ENCODE measurements at places on chromosomes 1 and 21.

GRCh38 chr1:45846931-45847330 is 43.5 kb downstream of the MAST2 start:
- no peak for DNase-seq

DNA sequence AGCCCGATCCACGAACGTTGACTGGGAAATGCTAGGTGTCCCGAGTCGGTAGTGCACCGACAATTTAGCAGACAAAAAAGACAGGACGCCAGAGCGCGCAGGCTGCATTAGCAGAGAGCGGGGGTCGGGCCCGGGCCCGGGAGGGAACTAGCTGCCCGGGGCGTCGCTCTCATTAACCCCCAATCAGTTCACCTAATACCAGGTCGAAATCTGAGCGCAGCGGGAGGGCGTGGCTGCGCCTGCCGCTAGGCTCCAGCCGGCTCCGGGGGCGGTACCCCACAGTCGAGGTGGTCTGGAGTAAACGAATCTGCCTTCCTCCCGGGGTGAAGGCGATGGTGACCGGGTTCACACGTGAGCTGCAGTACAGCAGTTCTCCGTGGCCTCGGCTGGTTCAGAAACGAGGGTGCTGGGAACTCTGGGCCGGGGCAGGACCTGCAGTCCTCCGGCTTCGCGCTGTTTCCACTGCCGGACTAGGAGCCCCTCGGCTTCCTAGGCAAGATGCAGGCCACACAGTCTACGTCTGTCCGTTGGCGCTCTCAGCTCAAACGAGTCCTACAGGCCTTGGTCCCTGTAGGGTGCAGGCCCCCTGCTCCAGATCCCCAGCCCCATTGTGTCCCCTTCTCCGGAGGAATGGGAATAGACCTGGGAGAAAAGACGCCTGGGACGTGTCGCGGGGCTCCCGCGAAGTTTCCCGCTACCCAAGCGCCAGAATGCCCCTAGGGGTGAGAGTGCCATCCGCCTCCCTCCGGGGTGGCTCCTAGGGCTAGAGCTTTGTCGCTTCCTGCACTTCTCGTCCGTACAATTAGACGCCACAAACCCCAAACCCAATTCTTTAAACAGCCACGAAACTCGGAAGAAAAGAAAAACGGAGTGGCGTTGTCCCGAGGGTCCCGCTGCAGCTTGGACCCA is 2.0 kb downstream of the GFI1 start:
- no peak for DNase-seq

GRCh38 chr1:11198851-11199594 is 9.9 kb downstream of the ANGPTL7 start:
- no peak for DNase-seq

- no peak for DNase-seq
Measured at GRCh38 chr1:202274611-202275010, 67.1 kb downstream of the UBE2T start.

DNA sequence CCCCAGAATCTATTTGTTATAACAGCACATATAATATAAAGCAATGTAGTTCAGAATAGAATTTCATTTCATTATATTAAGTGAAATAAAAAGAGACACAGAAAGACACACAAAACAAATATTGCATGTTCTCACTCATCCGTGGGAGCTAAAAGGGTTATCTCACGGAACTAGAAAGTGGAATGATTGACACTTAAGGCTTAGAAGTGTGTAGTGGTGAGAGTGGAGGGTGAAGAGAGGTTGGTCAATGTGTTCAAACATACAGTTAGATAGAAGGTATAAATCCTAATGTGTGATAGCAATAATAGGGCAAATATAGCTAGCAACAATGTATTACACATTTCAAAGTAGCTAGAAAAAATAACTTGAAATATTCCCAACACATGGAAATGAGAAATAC is 1001.7 kb upstream of the TMPRSS15 start:
- DNase-seq, result no peak

GRCh38 chr1:2412773-2413494 is 570 bp upstream of the PEX10 start:
- no peak for DNase-seq

DNA sequence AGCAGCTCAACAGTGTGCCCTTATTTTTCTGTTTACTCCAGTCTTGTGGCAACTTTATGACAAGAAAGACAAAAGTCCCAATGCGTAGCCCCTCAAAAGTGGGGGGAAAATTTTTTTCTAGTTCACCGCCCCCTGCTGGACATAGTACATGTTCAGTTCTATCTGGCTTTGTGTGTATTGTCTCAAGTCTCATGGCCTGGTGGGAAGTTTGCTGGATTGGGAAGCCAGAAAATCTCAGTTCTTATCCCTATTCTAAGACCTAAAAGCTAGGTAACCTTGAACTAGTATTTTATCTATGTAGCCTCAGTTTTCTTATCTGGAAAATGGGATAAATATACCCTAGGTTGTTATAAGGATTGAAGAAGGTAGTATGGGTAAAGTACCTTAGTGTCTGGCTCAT is 55.8 kb upstream of the LDLRAP1 start:
- no peak for DNase-seq

DNA sequence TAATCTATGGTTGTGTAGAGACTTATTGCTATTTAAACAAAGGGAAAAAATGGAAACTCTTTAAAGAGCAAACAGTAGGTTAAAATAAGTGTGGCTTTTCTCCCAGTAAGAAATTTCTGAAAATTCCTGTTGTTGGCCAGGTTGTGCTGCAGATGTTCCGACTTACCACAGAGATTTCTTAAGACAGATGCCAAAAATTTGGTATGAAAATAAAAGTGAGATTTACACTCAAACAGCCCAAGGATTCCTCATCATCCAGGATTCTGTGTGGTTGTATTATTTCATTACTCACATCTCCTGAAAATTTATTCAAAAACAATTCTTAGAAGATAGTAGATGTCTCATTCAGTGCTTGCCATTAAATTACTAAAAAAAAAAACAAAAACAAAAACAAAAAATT is 296.7 kb upstream of the PTBP2 start:
- no peak for DNase-seq

- no peak for DNase-seq
Measured at GRCh38 chr1:47664356-47664755, 226.5 kb downstream of the FOXD2 start.

GRCh38 chr1:30823969-30824735 is 66.6 kb upstream of the LAPTM5 start:
- DNase-seq, result peak; percentile 95

GRCh38 chr1:3586986-3587759 is 24.1 kb downstream of the MEGF6 start:
- no peak for DNase-seq

DNA sequence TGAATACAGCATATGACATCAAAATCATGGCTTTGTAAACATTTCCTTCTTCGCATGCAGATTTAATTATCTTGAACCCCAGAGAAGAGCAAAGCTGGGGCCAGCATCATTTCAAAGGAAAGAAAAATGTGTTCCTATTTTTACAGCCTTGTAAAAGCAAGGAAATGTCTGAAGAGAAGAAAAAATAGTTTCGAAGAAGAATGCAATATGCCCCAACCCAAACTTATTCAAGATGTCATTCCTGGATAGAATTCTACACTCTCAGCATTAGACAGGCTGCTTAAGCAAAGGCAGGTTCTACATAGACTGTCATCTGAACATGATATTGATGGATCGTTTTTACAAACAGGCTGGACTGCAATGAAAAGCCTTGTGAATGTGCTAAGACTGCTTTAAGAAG is 900.8 kb downstream of the TTLL7 start:
- no peak for DNase-seq

DNA sequence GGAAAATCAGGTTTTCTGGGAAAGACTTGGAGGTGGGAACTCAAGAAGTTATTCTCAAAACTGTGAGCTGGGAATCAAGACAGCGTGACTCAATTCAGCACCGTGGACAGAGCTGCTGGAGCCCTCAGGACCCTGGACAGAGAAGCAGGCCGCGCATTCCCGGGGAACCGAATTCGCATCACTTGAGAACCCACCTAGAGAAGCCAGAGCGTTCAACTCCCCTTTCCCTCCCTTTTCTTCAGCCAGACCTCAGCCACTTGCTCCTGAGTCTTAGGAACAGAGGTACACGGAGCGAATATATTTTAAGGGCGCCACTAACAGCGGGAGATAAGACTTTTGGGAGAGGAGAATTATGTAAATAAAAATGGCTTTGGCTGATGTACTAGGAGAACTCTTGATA is 2.0 kb upstream of the LIN28A start:
- DNase-seq, result peak; percentile 38

DNA sequence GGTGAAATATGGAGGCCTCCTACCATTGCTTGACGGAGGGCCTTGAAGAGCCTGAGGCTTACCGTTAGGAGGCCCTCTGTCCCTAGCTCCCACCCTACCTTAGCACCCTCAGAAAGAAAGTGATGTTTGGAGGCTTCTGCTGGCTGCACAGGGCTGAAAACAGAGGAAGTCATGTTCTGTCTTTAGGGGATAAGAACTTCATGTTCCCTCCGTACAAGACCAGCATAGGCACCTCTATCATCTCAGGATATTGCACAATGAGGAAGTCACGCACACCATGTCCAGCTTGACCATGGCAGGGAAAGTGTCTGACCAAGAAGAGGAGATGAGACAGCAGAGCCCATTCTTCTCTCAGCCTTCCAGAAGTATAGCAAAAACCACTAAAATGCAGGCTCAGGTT is 13.8 kb downstream of the ADORA3 start:
- DNase-seq, result no peak

DNA sequence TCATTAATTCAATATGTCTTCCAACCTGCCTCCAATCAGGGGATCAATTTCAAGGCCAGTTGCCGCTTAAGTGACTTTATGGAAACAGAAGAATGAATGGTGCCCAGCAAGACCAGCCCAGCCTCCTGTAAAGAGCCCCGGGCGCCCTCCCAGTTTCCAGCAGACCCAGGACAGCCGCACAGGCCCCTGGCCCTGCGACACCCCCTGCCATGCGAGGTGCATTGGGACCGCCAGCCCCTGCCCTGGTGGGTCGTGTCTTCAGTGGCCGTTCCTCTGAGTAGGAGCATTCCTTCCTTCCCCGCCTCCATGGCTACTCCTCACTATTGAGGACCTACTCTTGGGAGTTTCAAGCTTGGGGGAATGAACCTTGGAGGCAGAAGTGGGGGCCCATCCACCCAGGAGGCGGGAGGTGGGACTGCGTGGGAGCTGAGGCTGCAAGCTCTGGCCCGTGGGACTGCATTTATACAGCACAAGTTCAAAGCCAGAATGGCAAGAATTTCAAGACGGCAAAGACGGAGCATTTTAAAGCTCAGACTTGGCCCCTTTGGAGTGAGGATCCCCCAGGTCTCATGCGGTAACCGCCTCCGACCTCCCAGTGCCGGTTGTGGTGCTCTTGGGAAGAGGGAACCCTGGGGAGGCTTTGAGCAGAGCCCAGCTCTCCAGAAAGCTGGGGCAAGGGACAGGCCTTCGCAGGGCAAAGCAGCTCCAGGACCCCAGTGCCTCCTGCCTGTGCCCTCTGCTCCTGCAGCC is 73.1 kb upstream of the ACTRT2 start:
- no peak for DNase-seq

DNA sequence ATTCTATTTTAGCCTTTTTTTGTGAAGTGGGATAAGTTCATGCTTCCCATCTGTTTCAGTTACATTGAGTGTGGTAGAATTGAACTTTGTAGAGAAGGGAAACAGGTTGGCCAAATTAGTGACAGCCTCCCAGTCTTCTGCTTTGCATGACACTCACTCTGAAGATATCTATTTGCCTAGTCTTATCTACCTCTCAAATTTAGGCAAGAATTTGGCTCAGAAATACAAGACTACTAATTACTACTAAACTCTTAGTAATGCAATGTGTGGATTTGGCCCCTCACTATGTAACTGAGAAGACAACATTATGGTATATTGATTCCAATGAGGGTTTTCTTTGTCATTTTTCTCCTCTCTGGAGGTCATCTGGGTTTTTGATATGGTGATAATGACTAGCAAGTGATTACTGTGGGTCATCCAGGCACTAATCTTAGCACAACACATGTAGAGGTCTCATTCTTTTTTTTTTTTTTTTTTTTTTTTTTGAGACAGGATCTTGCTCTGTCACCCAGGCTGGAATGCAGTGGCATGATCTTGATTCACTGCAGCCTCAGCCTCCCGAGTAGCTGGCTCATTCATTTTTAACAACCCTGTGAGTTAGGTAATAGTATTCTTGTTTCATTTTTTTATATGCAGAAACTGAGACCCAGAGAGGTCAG is 6.3 kb downstream of the FAM20B start:
- DNase-seq, result no peak

- DNase-seq, result no peak
Measured at GRCh38 chr21:25862596-25862995, 127.8 kb downstream of the GABPA start.

DNA sequence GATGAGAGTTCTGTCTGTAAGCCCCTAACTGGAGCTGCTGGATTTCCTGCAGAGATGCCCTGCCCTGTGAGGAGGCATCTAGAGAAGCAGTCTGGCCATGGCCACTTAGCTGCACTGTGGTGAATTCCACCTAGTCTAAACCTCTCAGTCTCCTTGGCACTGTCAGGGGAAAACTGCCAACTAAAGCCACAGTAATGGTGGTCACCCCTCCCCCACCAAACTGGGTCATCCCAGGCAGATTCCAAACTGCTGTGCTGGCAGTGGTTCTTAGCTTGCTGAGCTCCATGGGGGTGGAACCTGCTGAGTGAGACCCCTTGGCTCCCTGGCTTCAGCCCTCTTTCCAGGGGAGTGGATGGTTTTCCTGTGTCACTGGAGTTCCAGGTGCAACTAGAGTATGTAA is 740.6 kb downstream of the RWDD3 start:
- DNase-seq, result no peak

GRCh38 chr1:234400773-234401172 is 27.5 kb downstream of the COA6 start:
- no peak for DNase-seq

GRCh38 chr21:25350056-25350455 is 257.2 kb downstream of the MRPL39 start:
- DNase-seq, result no peak

DNA sequence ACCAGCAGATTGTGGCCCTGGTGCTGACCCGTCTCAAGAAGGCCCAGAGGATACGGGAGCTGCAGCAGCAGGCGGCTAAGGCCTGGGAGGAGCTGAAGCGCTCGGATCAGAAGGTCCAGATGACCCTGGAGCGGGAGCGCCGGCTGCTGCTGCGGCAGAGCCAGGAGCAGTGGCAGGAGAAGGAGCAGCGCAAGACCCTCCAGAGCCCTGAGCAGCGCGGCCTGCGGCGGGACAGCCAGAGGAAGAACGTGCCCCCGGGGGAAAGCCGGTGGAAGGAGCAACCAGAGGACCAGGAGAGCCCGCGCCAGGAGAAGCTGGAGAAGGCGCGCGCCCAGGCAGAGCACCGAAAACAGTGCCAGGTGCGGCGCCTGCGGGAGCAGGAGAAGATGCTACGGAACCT is 1.0 kb downstream of the CCDC185 start:
- no peak for DNase-seq

GRCh38 chr1:27872802-27873551 is 633 bp downstream of the THEMIS2 start:
- DNase-seq, result no peak

- DNase-seq, result no peak
Measured at GRCh38 chr1:111507411-111508201, 4.2 kb upstream of the ADORA3 start.

GRCh38 chr1:94727846-94728715 is 92.1 kb upstream of the SLC44A3 start:
- DNase-seq, result no peak

GRCh38 chr21:17270229-17270628 is 242.6 kb upstream of the CXADR start:
- no peak for DNase-seq

Data from nucleus accumbens (tissue), 56 donors.